ENCODE measurements at places on chromosomes 11 and 22. TPM values are rescaled to one million over a fixed set of nuclear protein-coding genes. Genes with fewer than 3 reads are reported as not detected.

B4GALNT4 gene
- 1.1 TPM for total RNA-seq

HIC2 gene
- 2.8 TPM for total RNA-seq

MS4A14 gene
- total RNA-seq = not detected

TRIM44 gene
- total RNA-seq = 78.6 TPM

GRIK4 gene
- 0.29 TPM for total RNA-seq

NLRP14 gene
- not detected for total RNA-seq

IL18 gene
- 2.9 TPM for total RNA-seq
